ENCODE measurements at places on chromosomes 2 and 18.

GRCh38 chr2:216465579-216466195, 33.0 kb upstream of the RPL37A start:
- H3K4me1 ChIP-seq: no peaks in the 10 kb centered on the region
- no peak overlapping the region for H3K27ac ChIP-seq
- H3K36me3 ChIP-seq: peaks cover 19% of the 10 kb centered on the region
- H3K4me3 ChIP-seq: no peak overlapping the region
- H3K27me3 ChIP-seq: no peaks in the 10 kb centered on the region
- no peak for DNase-seq

DNA sequence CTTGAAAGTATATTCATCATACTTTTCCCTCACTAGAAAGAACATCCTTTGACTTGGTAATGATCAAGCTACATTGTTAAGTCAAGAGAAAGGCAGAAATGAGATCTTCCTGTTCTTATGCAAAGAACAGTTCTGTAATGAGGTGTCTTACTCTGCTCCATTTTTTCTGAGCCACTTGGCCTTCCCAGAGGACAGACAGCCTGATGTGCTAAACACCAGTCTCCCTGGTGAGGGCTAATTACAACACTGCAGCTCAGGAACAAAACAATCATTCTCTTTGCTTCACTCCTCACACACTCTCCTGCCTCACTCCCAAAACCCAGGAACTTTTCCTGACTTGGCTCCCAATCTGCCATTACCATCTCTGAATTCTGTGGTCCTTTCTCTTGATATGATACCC, 25.6 kb downstream of the TACR1 start:
- H3K27me3 ChIP-seq: no peaks in the 10 kb centered on the region
- H3K4me3 ChIP-seq: no peak overlapping the region
- H3K4me1 ChIP-seq: no peaks in the 10 kb centered on the region
- H3K27ac ChIP-seq: no peak overlapping the region
- no peaks in the 10 kb centered on the region for H3K36me3 ChIP-seq

DNA sequence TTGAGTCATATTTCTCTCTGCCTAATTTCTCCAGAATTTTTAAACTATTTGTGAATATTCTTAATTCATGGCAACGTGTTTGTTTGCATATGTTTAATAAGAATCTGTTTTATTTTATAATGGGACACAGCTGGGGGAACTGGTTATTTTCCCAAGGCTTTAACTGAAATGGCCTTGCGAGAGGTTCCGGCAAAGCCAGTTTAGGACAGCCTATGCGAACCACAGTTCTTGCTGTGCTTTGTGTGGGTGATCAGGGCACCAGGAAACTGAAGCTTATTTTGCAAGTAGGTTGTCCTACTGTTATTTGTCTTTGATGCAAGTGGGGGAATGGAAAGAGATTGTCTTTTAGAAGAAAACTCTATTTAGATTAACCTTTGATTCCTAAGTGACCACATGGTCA, 6.5 kb downstream of the ANKMY1 start:
- H3K27ac ChIP-seq: no peak overlapping the region
- no peak overlapping the region for H3K4me3 ChIP-seq
- H3K36me3 ChIP-seq: peaks cover 32% of the 10 kb centered on the region
- DNase-seq: no peak

DNA sequence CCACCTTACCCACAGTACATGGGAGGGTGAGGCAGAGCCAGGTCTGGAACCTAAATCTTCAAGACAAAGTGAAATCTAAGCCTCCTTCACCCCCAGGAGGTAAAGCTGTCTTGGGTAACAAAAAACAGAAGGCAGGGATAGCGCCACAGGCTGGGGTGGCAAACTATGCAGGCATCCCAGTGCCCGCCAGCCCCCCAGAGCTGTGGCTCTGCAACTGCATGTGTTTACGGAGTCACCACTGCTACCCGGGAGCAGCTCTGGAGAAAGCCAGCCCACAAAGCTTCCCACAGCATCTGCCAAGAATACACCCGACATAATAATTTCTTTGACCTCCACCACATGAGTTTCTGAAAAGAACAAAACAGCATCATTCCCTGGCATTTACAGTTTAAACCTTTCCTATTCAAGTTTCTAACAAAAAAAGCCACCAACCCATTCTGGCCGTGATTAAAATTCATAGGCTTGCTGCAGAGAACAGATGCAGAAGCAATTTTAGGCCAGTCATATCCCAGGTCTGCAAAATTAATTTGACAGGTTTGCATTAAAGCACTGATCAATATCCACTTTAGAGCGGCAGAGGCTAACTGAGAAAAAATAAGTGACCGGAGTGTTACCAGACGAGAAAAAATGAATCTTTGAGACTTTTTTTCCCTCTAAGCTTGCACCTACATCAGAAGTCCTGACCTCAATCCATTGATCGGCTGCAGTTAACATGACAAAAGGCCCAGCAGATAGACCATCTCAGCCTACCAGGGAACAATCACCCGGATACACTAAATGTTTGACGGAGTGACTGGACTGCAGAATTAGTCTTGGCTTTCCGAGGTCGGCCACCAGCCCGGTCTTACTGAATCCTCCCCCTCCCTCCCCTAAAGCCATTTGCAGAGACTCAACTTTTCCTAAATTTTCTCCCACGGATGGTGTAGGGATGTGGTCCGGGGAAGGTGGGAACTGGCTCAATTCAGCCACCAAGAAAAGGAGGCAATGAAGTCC, 309.6 kb upstream of the SKOR2 start:
- no peak for DNase-seq
- H3K4me3 ChIP-seq: no peak overlapping the region
- H3K4me1 ChIP-seq: no peaks in the 10 kb centered on the region
- no peaks in the 10 kb centered on the region for H3K36me3 ChIP-seq
- peaks cover 24% of the 10 kb centered on the region for H3K27me3 ChIP-seq
- H3K27ac ChIP-seq: no peak overlapping the region

- no peaks in the 10 kb centered on the region for H3K4me1 ChIP-seq
- H3K27me3 ChIP-seq: peaks cover 1% of the 10 kb centered on the region
- H3K36me3 ChIP-seq: no peaks in the 10 kb centered on the region
- no peak overlapping the region for H3K27ac ChIP-seq
These were observed 51.5 kb upstream of the RGPD4 start for GRCh38 chr2:107775211-107775610.

Measured in activated CD4-positive, alpha-beta memory T cell treated with anti-CD3 and anti-CD28 coated beads for 36 hours (primary cell).